ENCODE measurements at places on chromosomes 1 and 21.

DNA sequence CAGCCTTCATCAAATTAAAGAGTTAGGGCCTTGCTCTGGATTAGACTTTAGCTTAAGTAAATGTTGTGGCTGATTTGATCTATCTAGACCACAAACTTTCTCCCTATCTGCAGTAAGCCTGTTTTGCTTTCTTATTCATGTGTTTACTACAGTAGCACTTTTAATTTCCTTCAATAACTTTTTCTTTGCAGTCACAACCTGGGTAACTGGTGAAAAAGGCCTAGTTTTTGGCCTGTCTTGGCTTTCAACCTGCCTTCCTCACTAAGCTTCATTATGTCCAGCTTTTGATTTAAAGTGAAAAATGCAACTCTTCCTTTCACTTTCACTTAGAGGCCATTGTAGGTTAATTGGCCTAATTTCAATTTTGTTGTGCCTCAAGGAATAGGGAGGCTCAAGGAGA, 12.5 kb upstream of the LPGAT1 start:
- no peak for DNase-seq

GRCh38 chr1:244164511-244164890, 113.4 kb downstream of the ZBTB18 start:
- no peak for DNase-seq

DNA sequence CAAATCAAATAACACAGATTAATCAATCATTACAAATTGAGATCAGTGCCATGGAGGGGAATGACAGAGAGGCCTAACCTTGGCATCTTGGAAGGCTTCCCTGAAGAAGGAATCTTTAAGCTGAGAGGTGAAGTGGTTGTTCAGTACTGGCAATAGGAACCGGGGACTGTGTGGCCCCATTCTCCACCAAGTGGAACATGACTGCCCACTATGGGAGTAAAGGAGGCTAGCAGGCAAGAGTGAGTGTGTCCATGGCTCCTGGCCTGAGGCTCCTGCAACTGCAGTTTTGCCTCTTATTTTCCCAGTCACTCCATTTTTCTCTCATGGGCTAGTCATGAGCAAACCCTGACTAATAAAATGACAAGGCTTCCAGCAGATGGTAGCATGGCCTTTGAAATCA, 112.2 kb upstream of the GJB5 start:
- DNase-seq, result no peak

- DNase-seq, result no peak
Observed at GRCh38 chr1:90534663-90535295, 182.3 kb downstream of the BARHL2 start.

- DNase-seq, result peak; percentile 78
Observed at GRCh38 chr1:150150133-150151021, 661 bp downstream of the PLEKHO1 start.

GRCh38 chr1:18922319-18922726, 20.0 kb upstream of the ALDH4A1 start:
- peak; percentile 87 for DNase-seq

Data from cardiac septum (tissue), 1 donor.